ENCODE measurements at places on chromosomes 13 and 19.

GRCh38 chr19:1975162-1975480 lies 34.1 kb downstream of the CSNK1G2 start:
- no peak for DNase-seq

GRCh38 chr19:12918253-12918652 lies 840 bp downstream of the SYCE2 start:
- no peak for DNase-seq

DNA sequence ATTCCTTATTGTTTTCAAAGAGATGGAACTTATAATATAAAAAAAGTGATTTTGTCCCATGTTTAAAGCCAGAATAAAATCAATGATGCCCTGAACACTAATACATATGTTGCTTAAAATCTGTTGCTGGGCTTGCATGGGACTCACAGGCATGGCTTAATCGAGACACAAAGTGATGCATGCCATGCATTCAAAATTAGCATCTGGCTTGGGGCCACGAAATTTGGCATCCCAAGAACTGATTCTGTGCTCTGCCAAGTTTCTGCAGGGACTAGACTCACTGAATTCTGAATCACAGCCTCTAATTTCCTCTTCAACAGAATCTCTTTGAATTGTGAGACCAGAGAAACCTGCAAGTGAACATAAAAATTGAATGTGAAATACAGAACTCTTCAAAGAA lies 109.2 kb downstream of the PCDH17 start:
- DNase-seq: no peak

DNA sequence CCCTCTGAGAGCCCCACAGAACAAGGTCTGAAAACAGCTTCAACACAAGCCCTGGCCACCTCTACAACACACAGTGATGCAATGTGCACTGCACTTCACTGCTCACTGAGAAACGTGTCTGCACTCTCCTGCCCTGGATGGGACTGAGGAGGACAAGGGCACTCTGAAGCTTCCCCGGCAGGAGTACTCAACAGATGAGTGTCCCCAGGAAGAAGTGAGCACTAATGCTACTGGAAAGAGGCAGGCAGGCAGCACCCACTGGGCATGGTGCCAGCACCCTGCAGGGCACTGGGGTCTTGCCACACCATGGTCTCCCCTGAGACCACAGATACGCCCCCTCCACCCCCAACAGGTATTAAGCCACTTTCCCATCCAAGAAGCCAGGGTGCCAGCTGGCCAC lies 17.7 kb upstream of the SLC35E1 start:
- DNase-seq: no peak

DNA sequence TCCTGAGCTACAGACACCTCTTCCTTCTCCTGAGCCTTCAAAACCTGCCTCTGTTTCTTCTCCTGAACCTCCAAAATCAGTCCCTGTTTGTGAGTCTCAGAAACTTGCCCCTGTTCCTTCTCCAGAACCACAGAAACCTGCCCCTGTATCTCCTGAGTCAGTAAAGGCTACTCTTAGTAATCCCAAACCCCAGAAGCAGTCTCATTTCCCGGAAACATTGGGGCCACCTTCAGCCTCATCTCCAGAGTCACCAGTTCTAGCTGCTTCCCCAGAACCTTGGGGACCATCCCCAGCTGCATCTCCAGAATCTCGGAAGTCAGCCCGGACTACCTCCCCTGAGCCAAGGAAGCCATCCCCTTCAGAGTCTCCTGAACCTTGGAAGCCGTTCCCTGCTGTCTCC lies 10.0 kb downstream of the CHAMP1 start:
- DNase-seq: no peak

DNA sequence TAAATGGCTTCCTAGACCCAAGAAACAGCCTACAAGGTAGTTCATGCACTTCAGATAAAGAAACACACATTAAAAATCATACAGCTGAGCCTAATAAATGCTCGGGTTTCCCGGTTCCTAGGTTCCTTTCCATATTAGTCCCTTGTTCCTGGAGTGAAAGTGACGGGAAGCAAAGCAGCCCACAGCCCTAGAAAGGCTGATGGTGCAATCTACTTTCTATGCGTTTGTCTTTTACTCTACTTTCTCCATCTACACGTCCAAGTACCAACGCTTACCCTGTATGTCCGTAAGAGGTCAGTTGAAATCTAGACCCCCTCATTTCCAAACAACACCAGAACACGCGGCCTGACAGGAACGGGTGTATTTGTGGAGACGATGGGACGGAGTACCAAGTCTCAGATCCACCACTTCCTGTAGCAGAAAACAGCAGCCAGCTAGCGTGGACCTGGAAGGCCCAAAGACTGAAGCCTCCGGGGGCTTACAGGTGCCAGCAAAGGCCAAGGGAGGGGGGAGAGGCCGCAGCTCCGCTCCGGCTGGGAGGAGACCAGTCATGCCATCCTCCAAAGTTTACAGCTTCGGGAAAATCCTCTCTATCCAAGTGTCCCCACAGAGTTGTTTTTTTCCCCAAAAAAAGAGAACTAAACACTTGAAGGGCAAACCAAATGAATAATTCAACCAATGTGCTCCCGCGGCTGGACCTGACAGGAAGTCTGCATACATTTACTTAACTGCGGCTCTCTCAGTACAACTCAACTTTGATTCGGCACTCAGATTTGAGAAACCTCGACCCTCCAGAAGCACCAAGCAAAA lies 34.1 kb downstream of the STK24 start:
- no peak for DNase-seq

- no peak for DNase-seq
Observed at GRCh38 chr19:28021259-28022185, 1191.4 kb downstream of the UQCRFS1 start.

GRCh38 chr13:28470296-28470695 lies 24.6 kb downstream of the FLT1 start:
- DNase-seq: no peak

GRCh38 chr19:41554907-41555306 lies 21.1 kb upstream of the CEACAM21 start:
- no peak for DNase-seq

GRCh38 chr13:32538143-32538620 lies 413 bp downstream of the N4BP2L2 start:
- no peak for DNase-seq

Data from stimulated activated CD8-positive, alpha-beta memory T cell treated with anti-CD3 and anti-CD28 coated beads, Interleukin-4, amount 100 ng/mL, for 4 hours (primary cell).